ENCODE measurements at places on chromosomes 3 and 15.

DNA sequence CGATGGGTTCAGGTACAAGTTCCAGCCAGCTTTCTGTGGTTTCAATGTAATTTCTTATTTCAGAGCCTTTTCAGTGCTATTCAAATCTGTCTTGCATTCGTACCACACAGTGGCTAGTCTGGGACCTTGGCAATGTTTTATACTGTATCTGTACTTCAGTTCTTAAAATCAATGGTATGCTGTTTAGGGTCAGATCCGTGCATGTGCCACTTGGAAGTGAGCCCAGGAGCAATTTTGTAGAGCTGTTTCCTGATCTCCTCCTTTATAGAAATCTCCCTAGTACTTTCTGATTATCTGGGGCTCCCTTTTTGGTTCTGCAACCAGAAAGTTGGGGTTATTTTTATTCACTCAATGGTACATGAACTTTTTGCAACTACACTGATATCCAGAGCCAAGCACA lies 59.5 kb upstream of the NDUFB4 start:
- DNase-seq, result no peak

- DNase-seq, result no peak
Measured at GRCh38 chr3:59940718-59941117, 890.9 kb upstream of the CFAP20DC start.

DNA sequence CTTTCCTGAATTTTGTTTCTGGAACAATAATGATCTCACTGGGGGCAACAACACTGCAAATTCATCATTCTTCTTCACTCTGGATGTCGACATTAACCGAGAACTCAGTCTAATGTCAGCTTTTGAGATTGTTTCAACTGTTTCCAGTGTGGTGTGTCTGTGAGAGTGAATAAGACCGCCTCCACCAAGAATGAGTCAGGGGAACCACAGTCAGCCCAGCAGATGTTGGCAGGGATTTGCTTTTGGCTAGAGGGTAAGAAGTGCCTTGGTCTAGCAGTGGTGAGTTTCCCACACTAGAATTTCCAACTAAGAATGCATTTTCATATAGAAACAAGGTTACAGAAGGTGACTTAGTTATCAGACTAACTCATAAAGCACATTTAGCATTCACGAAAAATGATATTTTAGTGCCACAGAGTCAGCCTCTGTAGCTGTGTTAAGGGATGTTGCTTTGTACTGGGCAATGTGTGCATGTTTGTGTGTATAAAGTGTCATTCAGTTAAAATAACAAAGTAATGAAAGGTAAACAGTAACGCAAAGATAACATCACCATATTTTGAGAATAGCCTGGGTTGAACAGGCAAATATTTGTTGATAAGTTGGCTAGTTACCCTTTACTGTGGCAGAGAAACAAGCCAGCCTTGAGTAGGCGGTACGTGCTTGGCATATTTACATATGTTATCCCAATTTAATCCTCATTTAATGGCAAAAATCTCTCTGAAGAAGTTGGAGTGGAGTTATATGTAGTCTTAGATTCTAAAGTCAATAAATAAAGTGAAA lies 33.8 kb downstream of the DRD3 start:
- DNase-seq, result no peak

- DNase-seq, result no peak
Measured at GRCh38 chr3:65712140-65712539, 326.6 kb downstream of the MAGI1 start.

DNA sequence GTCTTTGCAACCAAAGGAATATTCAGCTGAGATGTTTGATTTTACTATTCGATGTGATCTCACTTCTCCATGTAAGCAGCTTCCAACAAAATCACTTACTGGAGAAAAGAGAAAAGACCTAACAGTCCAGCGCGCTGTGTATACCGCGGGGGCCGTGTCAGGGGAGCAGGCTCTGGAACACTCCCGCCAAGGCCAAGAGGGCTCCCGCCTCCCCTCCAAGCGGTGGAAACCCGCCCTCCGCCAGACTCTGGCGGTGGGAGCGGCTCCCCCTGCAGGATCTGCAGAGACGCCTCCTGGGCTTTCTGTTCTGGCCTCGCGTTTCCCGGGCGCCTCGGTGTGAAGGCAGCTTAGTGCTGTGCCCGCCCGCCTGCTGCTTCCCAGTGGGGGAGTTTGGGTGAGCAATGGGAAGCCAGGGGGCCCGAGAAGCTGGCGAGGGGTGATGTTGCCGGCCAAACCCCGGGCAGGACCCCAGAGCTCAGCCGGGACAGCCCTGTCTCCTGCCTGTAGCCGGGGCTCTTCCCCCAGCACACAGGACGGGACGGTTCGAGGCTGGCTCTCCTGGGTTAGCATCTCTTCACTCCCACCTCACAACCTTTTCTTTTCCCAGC lies 36.3 kb downstream of the CHST14 start:
- peak; percentile 29 for DNase-seq

DNA sequence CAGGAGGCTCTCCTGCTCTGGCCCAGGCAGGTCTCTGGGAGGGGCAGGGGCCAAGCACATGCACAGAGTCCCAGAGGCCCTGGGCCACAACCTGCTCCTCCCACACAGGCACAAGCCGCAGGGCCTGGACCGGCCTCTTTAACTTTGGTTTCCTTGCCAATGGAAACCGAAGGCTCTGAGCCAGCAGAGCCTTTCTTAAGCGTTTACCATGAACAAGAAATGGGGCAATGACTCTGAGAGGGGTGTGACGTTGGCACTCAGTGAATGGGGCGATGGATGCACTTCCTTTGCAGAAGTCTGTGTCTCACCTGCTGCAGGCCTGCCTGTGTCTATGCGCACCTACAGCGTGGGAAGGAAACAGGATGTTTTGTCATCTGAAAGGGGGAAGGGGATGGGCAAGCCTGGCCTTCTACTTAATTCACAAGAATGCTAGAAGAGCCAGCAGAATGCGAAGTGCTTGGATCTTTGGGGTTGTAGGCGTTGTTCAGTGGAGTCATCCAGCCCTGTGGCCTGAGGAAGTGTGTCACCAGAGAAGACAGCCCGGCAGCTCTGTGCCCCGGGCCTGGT lies 41.8 kb downstream of the IFT122 start:
- DNase-seq, result no peak

- no peak for DNase-seq
Measured at GRCh38 chr15:79035814-79036213, 54.8 kb downstream of the RASGRF1 start.

DNA sequence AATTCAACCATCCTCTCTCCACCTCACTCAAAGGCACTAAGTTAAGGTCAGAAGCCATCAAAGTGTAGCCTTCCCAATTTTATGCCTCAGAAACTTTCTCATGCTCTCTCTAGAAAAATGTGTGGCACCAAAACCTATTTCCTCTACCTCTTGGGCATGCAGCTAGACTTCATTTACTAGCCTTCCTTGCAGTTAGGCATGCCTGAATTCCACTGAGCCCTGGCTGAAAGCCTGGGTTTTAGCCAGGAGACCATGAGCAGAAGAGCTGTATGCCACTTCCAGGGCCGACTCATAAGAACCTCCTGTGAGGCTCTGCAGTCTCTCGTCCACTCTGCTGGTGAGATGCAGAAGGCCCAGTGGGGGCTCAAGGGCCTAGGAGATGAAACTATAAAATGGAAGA lies 145.0 kb downstream of the MYLK start:
- DNase-seq, result no peak

- DNase-seq, result no peak
Measured at GRCh38 chr3:99760629-99761028, 57.0 kb upstream of the CMSS1 start.

DNA sequence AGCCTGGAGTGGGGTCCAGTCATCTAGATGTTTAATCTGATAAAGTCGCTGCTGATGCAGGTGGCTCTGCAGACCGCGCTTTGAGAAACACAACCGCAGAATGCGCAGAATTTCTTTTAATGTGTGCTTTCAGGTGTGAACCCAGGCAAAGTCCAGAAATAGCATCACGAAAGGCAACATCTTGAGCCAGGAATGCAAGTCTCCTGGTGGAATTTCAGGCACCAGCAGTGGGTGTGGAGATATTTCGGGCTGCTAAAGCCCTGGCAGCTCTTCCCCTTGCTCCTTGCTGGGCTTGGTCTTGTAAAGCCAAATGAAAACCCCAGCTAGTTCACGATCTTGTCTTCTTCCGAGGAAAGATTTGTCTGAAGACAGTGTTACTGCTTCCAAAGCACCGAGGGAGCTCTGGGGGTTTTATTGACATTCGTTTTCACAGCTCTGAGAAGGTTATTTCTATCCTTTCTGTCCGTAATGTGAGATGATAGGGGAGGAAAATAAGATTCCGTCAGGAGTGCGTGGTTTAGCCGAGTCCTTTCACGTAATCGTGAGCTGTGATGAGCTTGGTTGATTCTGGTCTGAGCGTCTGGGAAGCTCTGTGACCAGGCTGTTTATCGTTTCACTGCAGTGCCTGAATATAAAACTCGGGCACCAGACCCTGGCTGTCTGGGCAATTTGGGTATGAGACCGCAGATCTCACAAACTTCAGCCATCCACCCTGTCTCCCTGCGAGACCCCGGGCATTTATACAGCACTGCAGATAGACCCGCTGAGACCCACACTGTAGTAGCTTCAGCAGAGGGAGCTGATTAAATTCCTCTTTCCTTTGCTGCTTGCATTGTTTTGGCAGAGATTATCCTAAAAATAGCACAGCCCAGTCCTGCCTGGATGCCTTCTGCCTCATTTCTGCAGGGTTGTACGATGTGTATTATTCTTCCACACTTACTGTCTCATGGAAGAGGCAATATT lies 67.0 kb upstream of the SLC25A26 start:
- DNase-seq, result no peak

All from stimulated activated CD4-positive, alpha-beta T cell treated with anti-CD3 and anti-CD28 coated beads, Interleukin-1b, Interleukin-23, amount 100 ng/mL, for 1 hour (primary cell).